ENCODE measurements at places on chromosomes 6 and 20.

- DNase-seq = peak; percentile 44
Measured at GRCh38 chr6:28597217-28597835, 71.6 kb downstream of the GPX5 start.

GRCh38 chr6:44397424-44398164, 10.1 kb downstream of the CDC5L start:
- DNase-seq = no peak

DNA sequence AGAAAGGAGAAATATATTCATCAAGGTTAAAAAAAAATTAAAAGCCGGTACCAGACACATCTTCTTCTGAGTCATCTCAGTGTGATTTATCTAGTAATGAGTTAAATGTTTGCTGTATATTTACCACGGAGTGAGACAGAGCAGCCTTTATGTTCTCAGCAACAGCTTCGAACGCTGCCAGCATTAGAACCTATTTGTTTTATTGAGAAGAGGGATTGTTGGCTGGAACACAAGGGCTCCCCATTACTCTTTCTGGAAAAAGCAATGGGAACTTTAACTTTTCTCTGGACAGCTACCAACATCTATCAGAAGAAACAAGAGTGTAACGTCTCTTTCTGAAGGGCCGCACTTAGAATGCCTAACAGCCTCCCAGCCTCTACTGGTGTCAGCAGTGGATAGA, 105.3 kb upstream of the TAB2 start:
- no peak for DNase-seq

DNA sequence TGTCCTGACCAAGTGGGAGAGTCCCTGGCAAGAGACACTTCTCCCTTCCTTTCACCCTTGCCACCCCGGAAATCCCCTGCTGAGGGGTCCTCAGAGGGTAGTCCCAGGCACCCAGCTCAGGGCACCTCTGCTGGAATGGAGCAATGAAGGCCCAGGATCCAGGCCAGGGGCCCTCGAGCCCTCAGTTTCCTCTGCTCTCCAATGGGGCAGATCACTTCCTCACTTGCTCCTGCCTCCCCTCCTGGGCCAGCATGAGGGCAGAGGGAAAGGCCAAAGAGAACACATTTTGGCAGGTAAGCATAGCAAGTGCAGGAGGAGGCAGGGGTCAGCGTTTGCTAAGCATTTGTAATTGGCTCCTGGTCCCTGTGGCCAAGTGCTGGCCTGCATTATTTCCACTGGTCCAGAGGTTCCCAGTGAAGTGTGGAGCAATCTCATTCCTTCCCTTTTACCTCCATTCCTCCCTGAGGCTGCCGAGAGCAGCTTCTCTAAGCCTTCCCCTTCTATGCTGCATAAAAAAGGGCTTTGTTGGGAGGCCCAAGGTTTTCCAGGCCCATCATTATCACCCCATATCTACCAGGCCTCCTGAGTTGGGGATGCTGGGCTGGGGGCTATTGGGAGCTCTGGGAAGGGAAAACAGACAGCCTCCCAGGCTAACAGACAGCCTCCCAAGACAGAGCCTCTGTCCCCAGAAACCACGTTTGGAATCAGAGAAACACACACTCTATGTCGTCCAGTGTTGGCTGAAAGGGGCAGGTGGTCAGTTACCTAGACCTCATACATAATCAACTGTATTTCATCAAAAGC, 28.8 kb upstream of the VEGFA start:
- no peak for DNase-seq

DNA sequence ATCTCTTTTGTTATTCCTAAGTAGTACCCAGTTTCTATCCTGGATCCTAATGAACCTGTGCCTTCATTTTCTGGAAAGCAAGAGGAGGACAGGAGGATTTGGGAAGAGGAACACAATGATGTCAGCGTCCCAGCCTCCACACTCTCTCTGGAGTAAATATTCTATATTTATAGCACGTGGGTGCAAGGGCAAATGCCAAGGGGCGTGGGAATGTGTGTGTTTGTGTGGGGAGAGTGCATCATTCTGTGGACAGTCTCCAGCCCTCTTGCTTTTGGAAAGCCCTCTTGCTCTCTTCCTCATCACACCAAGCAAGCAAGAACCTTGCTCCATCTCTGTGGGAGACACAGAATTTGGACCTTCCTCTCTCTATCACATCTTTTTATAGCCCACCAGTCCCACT, 103.2 kb upstream of the EMILIN3 start:
- DNase-seq = no peak

- DNase-seq = no peak
Measured at GRCh38 chr20:57393321-57394120, 2.3 kb downstream of the RBM38 start.

DNA sequence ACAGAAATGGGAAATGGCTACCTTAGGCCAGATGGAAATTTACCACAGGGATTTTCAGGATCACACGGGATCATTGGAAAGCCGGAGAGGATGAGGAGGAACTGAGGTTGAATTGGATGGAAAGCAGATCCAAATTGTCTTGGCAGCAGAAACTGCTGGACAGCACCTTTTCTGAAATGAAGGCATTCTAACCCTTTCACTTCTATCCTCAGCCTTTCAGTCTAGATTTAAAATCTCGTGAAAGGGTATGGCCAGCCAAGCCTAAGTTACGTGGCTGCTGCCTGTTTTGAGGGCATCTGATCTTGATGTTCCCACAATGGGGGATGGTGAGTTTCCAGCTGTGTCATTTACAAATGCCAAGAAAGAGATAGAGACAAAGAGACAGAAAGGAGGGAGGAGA, 358.2 kb downstream of the KIF16B start:
- DNase-seq = peak; percentile 16

- DNase-seq = no peak
Measured at GRCh38 chr20:20341371-20341770, 26.5 kb upstream of the INSM1 start.

GRCh38 chr20:36040571-36040970, 72.2 kb downstream of the CNBD2 start:
- no peak for DNase-seq

- no peak for DNase-seq
Measured at GRCh38 chr6:75893776-75894152, 144.7 kb downstream of the MYO6 start.

- DNase-seq = no peak
Measured at GRCh38 chr20:57440678-57441509, 49.7 kb downstream of the RBM38 start.

- no peak for DNase-seq
Measured at GRCh38 chr6:170033666-170034065, 257.2 kb downstream of the DLL1 start.

DNA sequence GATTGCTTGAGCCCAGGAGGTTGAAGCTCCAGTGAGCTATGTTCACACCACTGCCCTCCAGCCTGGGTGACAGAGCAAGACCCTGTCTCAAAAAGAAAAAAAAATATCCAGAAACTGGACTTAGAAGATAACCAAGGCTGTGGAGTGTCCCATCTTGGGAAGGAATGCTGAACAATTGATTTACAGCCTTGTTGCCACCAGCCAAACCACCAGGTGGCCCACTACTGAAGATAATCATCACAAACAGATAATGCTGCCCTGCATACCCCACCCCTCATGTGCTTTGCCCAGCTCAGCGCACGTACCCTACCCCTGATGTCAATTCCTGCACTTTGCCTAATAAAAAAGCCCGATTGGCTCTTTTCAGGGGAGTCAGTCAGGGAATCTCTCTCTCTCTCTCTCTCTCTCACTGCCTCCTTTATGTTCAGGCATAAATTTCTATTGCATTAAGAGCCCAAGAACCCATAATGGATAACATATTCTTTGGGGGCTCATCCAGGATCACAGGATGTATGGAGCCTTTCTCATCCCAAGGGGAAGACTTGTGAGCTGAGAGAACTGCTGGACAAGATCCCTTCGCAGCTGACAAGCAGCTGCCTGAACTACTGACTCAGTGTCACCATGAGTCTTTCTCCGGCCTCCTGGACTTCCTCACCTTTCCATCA, 166.4 kb downstream of the CD24 start:
- DNase-seq = no peak
